ENCODE measurements at places on chromosomes 4 and X.

GRCh38 chrX:101764538-101764937 is 104.9 kb upstream of the ARMCX2 start:
- DNase-seq: no peak

DNA sequence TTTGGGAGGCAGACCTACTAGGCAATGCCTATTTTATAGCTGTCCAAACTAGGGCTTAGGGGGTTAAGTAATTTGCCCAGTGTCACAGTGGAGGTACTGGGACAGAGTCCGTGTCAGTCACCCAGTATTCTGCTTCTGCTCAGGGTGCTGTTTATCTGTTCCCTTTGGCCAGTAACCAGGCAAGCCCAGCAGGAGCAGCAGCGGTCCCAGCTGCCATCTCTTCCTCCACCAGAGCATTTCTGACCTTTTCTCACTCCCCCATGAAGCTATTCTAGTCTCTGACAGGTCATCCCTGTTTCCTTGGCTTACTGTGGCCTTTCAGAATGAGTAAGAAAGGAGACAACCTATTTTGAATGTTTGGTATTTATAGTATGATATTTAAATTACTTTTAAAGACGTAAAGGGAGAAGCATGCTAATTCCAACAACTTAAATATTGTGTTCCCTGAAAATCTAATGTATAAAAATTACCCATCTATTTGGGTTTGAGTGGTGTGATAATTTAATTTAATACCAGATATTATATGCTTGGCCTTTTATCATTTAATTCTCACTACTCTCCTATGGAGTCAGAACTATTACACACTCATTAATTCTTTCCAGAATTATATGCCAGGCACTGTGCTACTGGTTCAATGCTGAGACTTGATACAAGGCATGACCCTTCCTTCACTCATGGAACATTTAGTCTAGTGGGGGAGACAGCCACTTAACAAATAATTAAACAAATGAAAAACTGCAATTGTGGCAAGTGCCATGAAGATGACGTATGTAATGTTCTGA is 60.6 kb downstream of the RPS6KA3 start:
- no peak for DNase-seq

- DNase-seq: no peak
Observed at GRCh38 chrX:24703185-24703494, 9.4 kb downstream of the POLA1 start.

- DNase-seq: no peak
Observed at GRCh38 chrX:148498067-148498466, 2.4 kb upstream of the AFF2 start.

GRCh38 chr4:1000686-1001260 is 7.6 kb upstream of the SLC26A1 start:
- no peak for DNase-seq

GRCh38 chr4:161167539-161167938 is 996.3 kb downstream of the FSTL5 start:
- DNase-seq: no peak

DNA sequence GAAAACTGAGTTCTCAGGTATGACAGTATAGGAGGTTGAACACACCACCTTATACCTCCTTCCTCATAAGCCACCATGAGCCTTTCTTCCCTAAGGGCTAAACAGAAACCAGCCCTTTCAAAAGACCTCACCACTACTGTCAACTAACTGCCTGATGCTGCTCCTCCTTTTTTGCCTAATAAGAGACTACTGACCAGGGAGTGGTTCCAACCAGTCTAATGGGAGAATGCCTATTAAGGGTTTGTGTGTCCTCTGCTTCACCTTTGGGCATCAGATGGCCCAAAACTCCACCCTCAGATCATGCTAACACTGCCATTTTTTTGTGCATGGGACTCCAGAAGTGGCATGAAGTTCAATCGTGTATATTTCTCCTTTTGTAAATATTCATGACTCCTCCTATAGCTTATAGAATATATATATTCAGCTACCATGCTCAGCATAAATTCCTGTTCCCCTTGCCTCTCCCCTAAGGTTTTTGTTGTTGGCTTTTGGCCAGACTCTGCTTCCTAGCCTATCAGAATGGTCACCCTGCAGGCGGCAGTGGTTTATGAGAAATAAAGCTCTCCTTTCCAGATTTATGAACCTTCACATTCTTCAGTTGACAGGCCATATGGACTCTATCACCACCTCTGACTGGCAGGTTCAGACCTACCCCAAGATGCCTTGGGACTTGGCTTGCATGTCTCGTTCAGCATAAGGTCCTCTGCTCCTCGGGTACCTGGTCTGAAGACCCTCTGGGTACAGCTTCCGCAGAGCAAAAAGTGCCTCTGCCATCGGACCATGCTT is 28.2 kb downstream of the FGFBP1 start:
- no peak for DNase-seq

Measured in brain pericyte (primary cell).